NCI-H446 treated with DMSO at 0.1 percent for 48 hours (cell line): ENCODE measurements at places on chromosomes 12 and 14.

DNA sequence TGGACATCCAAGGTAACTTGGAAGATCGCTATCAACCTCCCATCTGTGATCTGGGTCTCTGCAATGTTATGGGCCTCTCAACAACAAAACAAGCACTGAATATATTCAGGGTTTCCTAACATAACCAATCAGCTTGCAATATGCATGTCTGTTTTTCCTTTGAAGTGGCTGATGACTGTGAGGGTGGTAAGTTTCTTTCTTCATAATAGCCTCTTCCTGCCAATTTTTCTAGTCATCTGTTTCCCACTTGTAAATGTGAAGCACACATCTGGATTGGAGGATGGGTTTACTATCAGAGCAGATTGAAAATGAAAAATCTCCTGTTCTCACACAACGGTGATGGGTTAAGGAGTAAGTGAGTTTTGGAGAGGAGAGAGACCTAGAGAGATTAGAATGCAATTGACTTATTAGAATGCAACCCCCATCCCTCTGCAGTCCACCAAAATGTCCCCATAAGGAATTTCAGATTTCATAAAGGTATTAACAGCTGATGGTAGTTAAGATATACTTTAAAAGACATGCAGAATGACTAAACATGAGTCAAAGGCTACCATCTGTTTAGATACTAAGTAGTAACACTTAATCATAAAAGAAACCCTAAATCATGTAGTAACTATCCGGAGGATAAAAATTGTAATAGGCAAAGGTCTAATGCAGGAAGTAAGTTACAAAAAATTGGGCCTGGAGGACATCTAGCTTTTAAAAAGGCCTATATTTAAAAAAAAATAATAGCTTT lies 58.4 kb upstream of the SAV1 start:
- no peak for DNase-seq

GRCh38 chr14:23539248-23540140 lies 12.1 kb downstream of the ZFHX2 start:
- peak; percentile 30 for DNase-seq

- no peak for DNase-seq
Measured at GRCh38 chr14:76346391-76347160, 29.4 kb upstream of the ESRRB start.

DNA sequence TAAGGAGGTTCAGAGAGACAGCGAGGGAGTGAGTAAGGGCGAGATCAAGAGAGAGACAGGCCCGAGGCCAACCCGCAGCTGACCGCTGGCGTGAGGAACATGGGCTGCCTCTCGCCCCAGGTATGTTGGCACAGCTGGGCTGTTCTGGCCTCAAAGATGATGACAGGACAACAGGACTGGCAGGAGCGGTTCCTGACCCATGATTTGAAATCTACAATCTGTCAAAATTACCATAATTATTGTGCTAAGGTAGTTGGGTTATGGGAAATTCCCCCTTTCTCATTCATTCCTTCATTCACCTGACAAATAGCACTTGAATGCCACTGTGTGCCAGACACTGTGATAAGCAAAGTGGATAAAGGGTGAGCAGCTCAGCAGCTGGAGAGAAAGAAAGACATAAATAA lies 5.1 kb upstream of the ENDOU start:
- DNase-seq = no peak

GRCh38 chr12:539540-540310 lies 80.0 kb downstream of the B4GALNT3 start:
- no peak for DNase-seq

DNA sequence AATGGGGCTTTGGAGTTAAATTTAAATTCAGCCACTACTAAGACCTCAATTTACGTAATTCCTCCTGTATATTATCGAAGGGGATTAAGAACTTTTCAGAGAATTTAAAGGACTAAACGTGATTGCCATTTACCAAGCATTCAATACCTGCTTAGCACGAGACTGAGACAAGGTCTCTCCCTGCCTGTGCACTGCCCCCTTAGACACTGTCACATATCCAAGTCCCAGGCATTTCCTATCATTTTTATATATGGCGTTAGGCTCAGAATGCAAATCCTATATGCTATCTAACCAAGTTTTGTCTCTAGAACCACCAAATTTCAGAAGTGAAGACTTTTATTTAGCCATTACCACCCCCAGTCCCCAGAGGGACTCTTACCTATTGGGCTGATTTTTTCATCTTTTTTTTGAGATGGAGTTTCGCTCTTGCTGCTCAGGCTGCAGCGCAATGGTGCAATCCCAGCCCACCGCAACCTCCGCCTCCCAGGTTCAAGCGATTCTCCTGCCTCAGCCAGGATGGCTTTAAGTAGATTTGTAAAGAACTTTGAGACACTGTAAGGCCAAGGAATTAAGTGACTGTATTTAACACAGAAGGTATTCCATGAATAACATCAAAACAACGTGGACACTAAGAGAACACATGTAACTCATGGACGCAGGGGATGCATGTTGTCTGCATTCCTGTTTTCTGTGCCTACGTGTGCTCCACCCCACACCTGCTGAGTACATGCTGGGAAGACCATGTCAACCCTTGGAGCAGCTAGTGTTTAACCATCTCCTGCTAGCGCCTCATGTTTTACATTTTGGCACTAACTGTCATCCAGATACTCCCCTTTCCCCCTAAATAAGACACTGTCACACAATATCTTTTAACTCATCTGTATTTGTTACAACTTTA lies 6.4 kb downstream of the HSP90AA1 start:
- no peak for DNase-seq
